WTC11 (cell line): ENCODE measurements at places on chromosomes 4 and X.

DNA sequence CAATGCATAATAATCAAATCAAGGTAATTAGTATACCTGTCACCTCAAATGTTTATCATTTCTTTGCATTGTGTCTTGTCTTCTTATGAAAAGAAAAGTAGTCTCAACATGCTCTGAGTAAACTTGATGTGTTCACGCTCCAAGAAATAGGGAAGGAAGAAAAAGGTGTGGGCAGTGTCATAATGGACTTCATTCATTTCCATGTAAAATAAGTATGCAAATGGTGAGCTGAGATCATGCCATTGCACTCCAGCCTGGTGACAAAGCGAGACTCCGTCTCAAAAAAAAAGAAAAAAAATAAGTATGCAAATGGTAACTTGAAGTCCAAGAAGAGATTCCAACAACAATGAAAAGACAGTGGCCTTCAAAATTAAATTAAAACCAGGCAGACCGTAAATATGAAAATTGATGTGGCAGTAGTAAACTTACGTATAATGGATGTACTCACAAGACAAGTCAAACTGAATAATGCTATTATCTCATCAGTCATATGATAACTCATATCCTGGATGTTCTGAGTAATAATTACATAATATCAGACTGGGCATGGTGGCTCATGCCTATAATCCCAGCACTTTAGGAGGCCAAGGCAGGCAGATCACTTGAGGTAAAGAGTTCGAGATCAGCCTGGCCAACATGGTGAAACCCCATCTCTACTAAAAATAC is 6.0 kb upstream of the CWH43 start:
- H3K27ac ChIP-seq: no peak overlapping the region
- H3K4me1 ChIP-seq: no peaks in the 10 kb centered on the region
- H3K4me3 ChIP-seq: no peak overlapping the region

GRCh38 chrX:155747520-155747919 is 133.6 kb upstream of the VAMP7 start:
- peaks cover 23% of the 10 kb centered on the region for H3K36me3 ChIP-seq
- H3K4me3 ChIP-seq: no peak overlapping the region
- peaks cover 6% of the 10 kb centered on the region for H3K4me1 ChIP-seq
- no peak for DNase-seq
- H3K27me3 ChIP-seq: no peaks in the 10 kb centered on the region; the same call in 1 of the 2 replicates

- H3K4me1 ChIP-seq: no peaks in the 10 kb centered on the region
- H3K36me3 ChIP-seq: no peaks in the 10 kb centered on the region
- H3K4me3 ChIP-seq: no peak overlapping the region
- no peak overlapping the region for H3K27ac ChIP-seq
- no peaks in the 10 kb centered on the region for H3K27me3 ChIP-seq
- DNase-seq: no peak
Measured at GRCh38 chrX:95884186-95884585, 800.5 kb upstream of the DIAPH2 start.

- H3K36me3 ChIP-seq: no peaks in the 10 kb centered on the region
- no peaks in the 10 kb centered on the region for H3K27me3 ChIP-seq
- no peak overlapping the region for H3K4me3 ChIP-seq
- no peak for DNase-seq
- H3K27ac ChIP-seq: no peak overlapping the region
Measured at GRCh38 chr4:113131621-113132020, 82.2 kb downstream of the ANK2 start.

DNA sequence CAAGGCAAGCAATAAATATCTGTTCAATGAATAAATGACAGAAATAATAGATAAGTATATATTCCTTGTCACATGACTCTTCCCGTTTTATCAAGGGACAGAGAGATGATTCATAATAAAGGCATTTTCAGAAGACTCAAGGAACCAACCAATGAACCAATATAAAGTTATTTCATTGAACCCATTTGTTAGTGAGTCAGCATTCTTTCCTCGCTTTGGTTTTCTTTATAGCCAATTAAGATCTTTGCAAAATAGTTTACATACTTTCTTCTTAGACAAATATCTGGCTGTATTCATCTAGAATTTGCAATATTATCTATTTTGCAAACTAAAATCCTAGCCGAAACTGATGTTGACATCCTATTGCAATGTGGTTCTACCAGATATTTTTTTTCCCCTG is 269.4 kb downstream of the IL15 start:
- H3K27me3 ChIP-seq: no peaks in the 10 kb centered on the region
- H3K36me3 ChIP-seq: peaks cover 11% of the 10 kb centered on the region
- no peak for DNase-seq
- H3K4me1 ChIP-seq: peaks cover 16% of the 10 kb centered on the region
- no peak overlapping the region for H3K27ac ChIP-seq

GRCh38 chrX:124010566-124010965 is 49.1 kb downstream of the STAG2 start:
- peaks cover 25% of the 10 kb centered on the region for H3K4me1 ChIP-seq
- no peak overlapping the region for H3K27ac ChIP-seq
- DNase-seq: no peak
- no peaks in the 10 kb centered on the region for H3K27me3 ChIP-seq

GRCh38 chr4:114879916-114880669 is 233.3 kb downstream of the NDST4 start:
- no peaks in the 10 kb centered on the region for H3K27me3 ChIP-seq
- H3K36me3 ChIP-seq: no peaks in the 10 kb centered on the region
- no peak overlapping the region for H3K4me3 ChIP-seq
- no peak overlapping the region for H3K27ac ChIP-seq
- no peak for DNase-seq
